ENCODE measurements at places on chromosomes 6 and 20. TPM values are rescaled to one million over a fixed set of nuclear protein-coding genes. Genes with fewer than 3 reads are reported as not detected.

Gene GHRH
- total RNA-seq: not detected

Gene SPDEF
- 59.4 TPM for total RNA-seq

Gene PPP1R16B
- 2.1 TPM for total RNA-seq

Gene UBD
- 2.7 TPM for total RNA-seq

Gene KCNQ2
- 0.21 TPM for total RNA-seq

Gene HLA-DRA
- 159 TPM for total RNA-seq

Gene BTN1A1
- not detected for total RNA-seq

Gene PXDC1
- 9.6 TPM for total RNA-seq

Gene C20orf141
- not detected for total RNA-seq

Gene SRXN1
- 21.9 TPM for total RNA-seq

Gene DEF6
- total RNA-seq: 10.5 TPM

Gene CLPSL2
- not detected for total RNA-seq

DNA sequence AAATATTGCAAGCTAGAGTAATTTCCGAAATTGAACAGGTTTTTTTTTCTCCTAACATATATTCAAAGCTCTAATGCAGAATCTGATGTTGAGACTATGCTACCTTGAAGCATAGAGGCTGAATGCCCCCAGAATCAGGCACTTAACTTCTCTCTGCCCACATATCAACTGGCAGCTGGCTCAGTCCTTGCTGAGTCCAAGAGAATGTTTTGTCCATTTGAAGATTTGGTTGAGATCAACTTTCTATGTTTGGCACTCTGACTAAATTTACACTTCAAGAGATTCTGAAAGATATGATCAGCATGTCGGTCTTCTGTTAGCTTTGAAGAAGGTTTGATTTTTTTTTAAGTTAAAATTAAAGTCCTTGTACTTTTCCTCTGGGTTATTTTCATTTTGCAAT is 1298.1 kb downstream of the EPHA7 start:
- DNase-seq: no peak

DNA sequence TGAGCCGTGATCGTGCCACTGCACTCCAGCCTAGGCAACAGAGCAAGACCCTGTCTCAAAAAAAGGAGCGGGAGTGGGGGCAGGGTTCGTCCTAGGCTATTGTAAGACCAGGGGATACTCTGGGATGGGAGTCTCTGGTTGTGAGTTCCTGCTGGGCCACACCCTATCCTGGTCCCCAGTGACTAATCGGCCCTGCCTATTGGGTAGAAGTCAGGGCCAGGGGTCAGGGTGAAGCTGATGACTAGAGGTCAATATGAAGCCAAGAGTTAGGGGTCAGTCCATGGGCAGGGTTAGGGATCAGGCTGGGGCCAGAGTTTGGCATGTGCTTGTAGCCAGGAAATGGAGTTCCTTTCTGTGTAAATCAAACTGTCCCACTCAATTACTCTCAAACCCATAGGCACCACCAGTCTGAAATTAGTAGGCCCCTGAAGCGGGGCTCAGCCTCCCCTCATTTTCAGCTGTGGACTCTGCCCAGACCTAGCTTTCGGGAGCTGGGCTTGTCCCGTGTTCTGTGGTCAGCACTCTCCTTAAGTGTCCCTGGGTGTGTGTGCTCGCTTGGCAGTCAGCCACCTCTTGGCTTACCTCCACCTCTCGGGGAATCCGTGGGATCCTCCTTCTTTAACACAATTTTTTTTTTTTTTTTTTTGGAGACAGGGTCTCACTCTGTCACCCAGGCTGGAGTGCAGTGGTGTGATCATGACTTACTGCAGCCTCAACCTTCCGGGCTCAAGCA is 1.8 kb downstream of the HSPA12B start:
- no peak for DNase-seq

- no peak for DNase-seq
Measured at GRCh38 chr6:15588971-15589634, 73.7 kb downstream of the DTNBP1 start.

DNA sequence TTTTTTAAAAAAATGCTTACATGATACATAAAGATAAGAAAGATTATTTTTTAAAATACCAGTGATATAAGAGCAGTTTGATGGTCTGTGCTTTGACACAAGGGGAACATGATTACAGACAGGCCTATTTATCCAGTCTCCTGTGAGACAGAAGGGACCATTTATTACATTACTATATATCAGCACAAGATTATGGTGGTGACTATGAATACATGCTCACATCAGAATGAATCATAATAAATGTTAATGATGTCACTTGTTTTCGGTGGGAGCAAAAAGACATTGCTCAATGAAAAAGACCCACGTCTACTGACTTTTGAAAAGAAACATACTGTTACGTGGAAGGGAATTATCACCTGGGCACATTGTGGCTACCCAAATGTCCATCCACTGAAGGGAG is 455.1 kb downstream of the CDC5L start:
- DNase-seq: no peak

GRCh38 chr6:167236239-167236571 is 54.9 kb upstream of the UNC93A start:
- no peak for DNase-seq

DNA sequence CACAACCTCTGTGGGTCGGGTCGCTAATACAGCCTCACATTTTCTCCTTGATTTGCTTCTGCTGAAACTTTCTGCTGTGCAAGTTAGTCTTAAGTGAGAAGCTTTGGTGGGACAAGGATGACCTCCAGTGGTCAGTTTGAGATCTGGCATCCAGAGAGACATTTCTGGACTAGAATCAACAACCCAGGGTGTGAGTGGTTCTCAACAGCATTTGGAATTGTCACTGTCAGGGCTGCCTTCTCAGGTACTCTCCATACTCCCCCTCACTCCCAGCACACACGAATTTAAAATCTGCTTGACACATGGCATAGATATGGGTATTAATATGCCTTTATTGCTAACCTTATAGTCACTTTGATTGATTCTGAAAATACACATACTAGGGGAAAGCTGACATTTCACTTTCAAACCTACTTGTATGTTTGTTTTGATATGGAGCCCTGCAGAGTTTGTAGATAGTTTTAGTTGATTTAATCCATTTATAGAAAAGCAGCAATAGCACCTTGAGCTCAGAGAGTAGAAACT is 13.2 kb downstream of the OTOR start:
- DNase-seq: peak; percentile 32

DNA sequence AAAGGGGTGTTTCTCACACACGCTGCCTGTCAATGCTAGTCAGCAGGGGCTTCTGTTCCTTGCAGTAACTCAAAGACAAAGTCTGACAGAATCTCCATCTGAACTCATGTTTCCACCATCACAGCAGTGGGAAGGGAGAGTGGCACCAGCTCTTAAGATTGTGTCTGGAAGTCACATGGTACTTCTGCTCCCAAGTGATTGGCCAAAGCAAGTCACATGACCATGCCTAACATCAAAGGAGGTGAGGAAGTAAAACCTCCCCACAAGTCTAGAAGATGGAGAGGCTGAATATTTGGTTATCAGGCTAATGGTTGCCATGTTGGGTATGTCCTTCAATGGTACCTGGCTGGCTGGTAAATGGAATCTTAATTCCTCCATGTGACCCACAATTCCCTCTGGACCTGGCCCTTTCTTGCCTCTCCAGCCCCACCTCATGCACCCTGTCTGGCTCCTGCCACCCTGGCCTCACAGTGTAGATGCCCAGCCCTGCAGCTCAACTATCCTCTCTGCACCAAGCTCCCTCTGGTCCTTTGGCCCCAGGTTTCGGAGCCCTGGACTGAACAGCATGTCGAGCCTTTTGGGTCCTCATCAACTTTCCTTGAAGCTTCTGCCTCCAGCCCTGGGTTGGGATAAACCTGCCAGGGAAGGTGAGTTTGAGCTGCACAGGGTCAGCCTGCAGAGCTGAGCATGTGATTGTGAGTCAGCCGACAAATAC is 51.0 kb upstream of the PMEPA1 start:
- no peak for DNase-seq

- no peak for DNase-seq
Measured at GRCh38 chr6:70839286-70840266, 117.3 kb downstream of the B3GAT2 start.

DNA sequence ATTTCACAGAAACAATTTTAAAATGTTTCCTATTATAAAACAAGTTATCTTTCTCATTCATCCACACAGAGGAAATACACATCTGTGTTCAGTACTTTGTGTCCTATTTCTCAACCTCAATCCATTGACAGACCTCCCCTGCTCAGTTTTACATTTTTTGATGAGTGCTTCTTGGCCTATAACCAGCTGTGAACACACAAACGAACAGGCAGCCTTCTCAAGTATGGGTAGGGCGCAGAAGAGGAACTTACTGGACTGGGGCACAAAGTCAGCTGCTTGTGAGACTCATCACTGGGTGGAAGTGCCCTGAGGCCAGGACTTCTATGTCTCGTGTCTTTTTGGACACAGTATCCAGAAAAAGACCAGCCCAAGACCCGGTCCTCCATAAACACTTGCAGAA is 2.8 kb downstream of the RPS6KA2 start:
- DNase-seq: no peak

DNA sequence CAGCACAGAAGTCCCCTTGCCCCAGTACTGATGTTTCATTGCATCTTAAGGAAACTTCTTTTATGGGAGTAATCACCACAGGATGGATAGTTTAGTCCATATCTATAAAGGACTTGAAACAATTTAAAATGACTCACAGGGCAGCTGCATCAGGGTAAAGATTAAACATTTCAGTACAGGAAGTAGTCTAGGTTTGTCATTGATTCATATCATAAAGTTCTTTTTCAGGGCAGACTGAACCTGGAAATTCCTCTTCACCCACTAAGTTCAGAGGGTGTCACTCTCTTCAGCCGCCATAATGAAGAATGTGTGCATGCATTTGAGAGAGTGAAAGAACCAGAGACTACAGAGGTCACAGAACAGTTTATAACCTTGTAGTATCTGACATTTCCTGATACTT is 296.3 kb upstream of the JAG1 start:
- no peak for DNase-seq

DNA sequence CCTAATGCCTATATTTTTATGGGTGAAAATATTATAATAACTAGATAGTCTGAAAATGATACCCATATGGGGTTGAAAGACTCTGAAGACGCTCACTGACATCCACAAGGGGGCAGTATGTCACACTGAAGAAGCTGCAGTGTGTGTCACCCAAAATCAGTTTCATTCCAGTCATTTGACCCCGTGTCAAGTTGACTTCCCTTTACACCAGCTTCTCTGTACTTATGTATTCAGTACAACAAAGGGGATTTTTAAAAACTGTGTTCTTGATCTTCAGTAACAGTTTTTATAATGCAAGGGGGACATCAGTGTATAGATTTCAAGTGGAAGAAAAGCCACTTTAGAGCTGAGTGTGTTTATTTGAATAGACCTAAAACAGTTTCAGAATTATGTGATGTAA is 19.3 kb downstream of the FAXC start:
- DNase-seq: no peak

- no peak for DNase-seq
Measured at GRCh38 chr6:135012349-135012748, 42.3 kb downstream of the HBS1L start.

- DNase-seq: peak; percentile 82
Measured at GRCh38 chr6:135251498-135252441, 70.7 kb downstream of the MYB start.

- DNase-seq: no peak
Measured at GRCh38 chr20:46324960-46325703, 16.8 kb upstream of the CDH22 start.

DNA sequence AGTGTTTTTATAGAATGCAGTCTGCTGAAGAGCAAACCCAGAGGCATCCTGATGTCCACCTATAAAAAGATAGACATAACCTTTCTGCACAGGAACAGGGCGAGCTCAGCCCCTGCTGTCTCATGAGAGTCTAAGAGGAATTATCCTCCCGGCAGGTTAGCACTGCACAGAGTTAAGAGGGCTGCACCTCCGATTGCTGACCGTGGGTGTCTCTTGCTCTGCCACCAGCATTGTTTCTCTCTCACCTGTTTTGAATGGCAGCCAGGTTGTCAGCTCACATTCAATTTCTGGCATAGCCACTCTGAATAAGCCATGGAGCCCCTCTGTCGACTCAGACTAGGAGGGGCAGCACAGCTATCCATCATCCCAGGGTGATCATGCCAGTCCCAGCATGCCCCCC is 211.2 kb downstream of the PHACTR1 start:
- no peak for DNase-seq

DNA sequence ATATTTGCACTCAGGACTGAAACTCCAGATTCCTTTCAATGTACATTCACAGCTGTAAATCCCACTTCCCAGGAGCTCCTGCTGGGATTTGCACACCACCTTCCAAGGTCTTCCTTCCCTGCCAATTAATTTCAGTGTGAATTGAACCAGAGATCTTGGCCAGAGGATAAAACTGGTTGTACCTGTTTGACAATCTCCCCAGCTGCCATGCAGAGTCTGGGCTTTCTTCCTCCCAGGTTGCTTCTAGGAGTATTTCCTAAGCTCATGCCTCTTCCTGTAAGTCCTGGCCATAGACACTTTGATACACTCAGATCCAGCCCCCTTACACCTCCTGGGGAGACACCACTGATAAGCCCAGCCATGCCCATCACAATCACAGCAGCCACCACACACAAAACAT is 15.6 kb downstream of the MAFB start:
- no peak for DNase-seq

- no peak for DNase-seq
Measured at GRCh38 chr6:152271776-152272464, 365.2 kb downstream of the SYNE1 start.

- no peak for DNase-seq
Measured at GRCh38 chr6:1079525-1079924, 232.4 kb upstream of the FOXQ1 start.

DNA sequence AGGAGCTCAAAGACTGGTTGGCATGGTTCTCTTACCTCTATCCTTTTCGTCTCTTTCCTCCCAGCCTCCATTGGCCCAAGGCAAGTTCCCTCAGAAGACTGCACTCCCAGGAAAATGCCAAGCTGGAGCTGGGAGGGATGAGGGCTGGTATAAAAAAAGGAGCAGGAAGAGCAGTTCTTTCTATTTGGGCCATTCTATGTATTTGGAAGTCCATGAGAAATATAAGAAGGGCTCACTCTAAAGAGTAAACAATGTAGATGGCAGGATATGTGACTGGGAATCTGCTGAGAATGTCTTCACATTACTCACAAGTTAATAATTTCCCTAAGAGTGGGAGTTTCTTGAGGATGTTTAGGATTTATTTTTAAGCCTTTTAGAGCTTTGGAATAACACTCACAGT is 36.6 kb upstream of the ADTRP start:
- DNase-seq: no peak

- no peak for DNase-seq
Measured at GRCh38 chr6:119764927-119765681, 415.5 kb upstream of the MAN1A1 start.

GRCh38 chr6:13576017-13576416 is 1.6 kb downstream of the SIRT5 start:
- DNase-seq: no peak

DNA sequence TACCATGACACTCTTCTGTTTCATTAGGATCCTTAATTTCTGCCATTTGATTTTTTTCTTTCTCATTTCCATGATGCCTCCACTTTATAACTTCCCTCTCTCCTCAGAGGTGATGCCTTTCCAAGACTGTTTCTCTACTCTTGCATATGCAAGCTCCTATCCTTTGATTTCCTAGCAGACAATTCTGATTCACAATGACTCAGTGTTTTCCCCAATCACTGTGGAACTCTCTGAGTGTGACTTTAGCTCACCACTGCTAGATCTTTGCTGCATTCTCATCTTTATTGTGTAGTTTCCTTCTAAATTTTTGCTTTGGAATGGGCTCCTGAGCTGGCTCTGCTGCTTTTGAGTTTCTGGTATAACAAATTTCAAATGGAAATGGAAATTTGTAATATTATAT is 184.9 kb downstream of the TINAG start:
- no peak for DNase-seq
